ENCODE measurements at places on chromosomes 11 and 22.

DNA sequence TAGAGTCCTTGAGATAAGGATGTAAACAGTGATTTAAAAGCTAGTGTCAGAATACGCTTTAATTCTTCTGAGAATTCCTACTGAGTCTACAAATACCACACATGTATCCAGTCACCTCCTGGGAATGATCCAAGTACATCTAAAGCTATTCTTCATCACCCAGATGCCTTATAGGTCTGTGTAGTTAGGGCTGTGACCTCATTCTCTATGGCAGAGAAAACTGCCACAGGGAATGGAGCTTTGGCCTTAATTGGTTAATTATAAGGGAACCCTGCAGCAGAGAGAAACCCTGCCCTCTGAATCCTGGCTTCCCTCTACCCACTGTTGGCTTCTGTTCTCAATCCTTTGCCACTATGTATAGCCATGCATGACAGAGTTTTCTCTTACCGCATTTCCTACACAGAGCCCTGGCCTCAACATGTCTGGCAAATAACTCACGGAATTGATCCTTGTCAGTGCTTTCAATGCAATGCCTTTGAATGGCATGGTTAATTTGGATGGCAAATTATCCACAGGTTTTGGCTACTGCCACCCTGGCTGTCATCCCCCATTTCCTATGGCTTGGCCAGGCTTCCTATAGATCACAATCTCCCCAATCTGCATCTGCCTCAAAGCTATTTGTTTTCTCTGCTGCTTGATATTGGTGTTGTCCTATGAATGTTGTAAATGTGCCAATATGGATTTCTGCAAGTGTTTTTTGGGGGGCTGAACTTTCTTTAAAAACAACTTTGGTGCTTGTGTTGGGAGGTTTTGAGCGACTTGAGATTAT is 2.9 kb downstream of the DIXDC1 start:
- peak; percentile 76 for DNase-seq

GRCh38 chr11:118917481-118918127 is 8.1 kb downstream of the BCL9L start:
- DNase-seq, result peak; percentile 94

- no peak for DNase-seq
Observed at GRCh38 chr22:19730198-19730597, 6.9 kb downstream of the GP1BB start.

- no peak for DNase-seq
Observed at GRCh38 chr11:76734456-76735420, 48.4 kb upstream of the TSKU start.

DNA sequence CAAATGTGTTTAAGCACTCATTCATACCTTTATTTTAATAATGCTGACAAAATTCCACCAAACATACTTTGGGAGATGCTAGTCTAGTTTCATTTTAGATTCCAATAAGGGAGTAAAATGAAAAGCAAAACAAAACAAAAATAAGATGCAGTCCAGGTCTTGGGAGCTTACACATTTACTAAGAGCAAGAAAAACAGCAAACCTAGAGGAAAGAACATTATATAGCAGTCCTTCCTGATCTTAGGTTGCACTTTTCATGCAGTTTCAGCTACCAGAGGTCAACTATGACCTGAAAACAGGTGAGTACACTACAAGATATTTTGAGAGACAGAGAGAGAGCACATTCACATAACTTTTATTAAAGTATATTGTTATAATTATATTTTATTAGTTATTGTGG is 1100.9 kb downstream of the DLG2 start:
- peak; percentile 2 for DNase-seq

- no peak for DNase-seq
Observed at GRCh38 chr11:78768971-78769370, 194.3 kb upstream of the NARS2 start.

GRCh38 chr22:45159652-45160462 is 3.9 kb upstream of the NUP50 start:
- peak; percentile 58 for DNase-seq

- DNase-seq, result no peak
Observed at GRCh38 chr22:49543876-49544275, 283.8 kb downstream of the BRD1 start.

GRCh38 chr11:14132312-14132711 is 169.8 kb downstream of the SPON1 start:
- DNase-seq, result no peak

GRCh38 chr11:7894251-7894650 is 36.8 kb downstream of the OR10A6 start:
- DNase-seq, result no peak

DNA sequence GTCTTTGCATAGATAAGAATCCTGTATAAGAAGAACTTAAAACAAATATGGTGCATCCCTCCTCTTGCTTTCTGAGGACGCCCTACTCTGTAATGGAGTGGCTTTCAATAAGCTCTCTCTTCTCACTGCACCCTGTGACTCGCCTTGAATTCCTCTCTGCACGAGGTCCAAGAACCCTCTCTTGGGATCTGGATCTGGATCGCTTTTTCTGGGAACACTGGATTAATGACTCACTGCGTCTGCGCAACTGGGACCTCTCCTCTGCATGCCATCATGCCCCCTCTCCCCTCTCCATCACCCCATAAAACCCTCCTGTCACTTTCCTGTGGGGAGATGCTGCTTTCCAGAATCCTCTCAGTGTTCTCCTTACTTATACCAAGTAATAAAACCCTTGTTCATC is 15.1 kb upstream of the CABP2 start:
- no peak for DNase-seq

GRCh38 chr22:40043081-40043480 is 48.3 kb downstream of the FAM83F start:
- DNase-seq, result peak; percentile 70

- DNase-seq, result no peak
Observed at GRCh38 chr22:21445437-21446127, 21.6 kb upstream of the TMEM191C start.

DNA sequence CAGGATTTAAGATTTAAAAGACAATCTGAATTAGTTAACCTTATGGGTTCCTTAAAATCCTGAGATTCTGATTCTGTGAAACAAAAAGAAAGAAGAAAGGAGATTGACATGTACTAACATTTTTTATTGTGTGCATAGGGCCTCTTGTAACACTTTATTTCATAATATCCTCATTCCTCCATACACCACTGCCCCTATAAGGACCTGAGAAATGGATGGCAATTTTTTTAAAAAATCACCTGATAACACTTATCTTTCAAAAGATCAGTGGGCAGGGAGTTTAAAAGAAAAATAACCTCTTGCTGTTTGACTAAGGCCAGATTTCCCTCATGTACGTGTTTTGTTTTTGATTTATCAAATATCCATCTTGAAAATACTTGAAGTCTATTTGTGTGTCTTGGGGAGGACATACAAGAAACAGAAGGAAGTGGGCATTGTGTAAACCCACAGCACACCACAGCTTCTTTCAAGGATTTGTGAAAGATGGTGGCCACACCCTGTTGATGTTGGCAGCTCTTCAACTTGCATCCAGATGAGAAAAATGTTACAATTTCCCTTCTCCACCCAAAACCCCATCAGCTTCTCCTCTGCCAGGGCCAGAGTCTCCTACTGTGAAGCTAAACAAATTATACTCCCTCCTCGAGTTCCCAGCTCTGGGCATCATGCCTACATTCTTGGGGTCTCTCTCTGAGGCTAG is 35.0 kb upstream of the MPEG1 start:
- peak; percentile 55 for DNase-seq

GRCh38 chr11:13126430-13126829 is 117.3 kb downstream of the RASSF10 start:
- peak; percentile 83 for DNase-seq

DNA sequence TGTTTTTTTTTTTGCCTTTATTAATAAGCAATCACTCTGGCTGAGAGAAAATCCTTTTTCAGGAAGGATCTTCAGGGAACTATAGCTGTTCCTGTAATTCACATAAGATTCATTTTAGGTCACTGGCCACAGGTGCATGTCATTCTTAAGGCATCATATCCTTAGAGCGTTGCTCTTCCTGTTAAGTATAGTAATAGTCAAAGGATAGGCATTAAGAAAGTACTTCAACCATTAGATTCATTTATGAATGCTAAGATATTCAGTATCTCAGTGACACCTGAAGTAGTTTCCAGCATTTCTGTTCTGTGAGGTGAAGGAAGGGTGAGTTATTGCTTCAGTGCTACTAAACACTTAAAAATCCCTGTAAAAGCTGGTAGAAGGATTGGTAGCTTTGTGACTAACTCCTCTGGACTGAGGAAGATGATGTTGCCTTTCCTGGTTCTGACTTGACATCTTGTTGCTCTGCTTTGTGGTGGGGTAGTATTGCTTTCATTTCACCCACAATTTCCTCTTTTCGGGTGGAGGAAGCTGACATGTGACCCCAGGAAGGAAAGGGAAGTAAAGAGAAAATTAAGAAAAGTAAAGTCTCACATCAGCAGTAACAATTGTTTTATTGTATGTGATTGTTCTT is 34.7 kb downstream of the RNF169 start:
- peak; percentile 44 for DNase-seq

DNA sequence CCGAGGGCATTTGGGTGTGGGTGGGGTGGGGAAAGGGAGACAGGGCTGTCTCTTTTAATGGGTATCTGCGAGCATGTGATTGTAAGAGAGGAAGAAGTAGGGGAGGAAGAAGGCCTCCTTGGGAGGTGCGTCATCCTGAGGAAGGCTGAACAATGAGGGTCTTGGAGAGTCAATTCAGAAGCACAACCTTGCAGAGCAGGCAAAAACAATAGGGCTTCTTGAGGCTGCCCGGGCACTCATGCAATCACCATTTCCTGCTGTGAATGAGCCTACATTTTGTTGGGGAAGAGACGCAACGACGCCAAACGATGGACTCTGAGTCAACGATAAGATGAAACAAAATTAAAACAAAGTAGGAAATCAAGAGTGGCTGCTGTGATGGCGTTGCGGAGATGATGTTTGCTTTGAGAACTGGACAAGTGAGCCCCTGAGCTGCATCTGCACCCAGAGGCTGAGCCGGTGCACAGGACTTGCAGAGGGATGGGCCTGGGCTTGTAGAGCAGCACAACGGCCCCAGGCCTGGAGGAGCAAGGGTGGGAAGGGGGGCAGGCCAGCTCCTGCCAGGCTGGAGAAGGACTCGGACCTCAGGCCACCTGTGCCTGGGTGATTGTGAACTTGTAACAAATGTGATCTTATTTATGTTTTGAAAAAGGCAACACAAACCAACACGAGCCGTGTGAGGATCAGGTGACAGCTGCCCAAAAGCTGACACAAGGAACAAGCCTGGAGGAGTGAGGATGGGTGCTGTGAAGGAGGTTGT is 92.3 kb upstream of the B3GAT1 start:
- no peak for DNase-seq

GRCh38 chr11:13358596-13359270 is 81.1 kb downstream of the BMAL1 start:
- no peak for DNase-seq

- DNase-seq, result no peak
Observed at GRCh38 chr11:2989551-2989950, 2.6 kb downstream of the NAP1L4 start.

GRCh38 chr22:42262964-42263363 is 7.5 kb downstream of the TCF20 start:
- no peak for DNase-seq

DNA sequence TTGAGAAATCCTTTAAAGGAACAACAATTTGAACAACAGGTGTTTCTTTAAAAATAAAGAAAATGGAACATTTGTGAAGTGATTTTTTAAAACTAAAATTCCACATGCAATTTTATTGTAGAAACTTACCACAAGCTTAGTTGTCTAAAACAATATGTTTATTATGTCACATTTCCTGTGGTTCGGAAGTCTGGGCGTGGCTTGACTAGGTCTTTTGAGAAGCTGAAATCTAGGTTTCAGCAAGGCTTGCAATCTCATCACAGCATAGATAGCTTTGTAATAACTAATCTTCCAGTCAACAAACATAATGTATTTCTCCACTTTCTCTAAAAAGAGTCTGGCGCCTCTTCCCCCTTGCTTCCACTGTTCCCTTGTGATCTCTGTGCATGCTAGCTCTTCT is 27.0 kb downstream of the MS4A6A start:
- no peak for DNase-seq

GRCh38 chr22:36775964-36776669 is at the start of gene IFT27:
Gene IFT27, minus strand, starts transcription at chr22:36776119. Its CDS starts 412 bp downstream, at chr22:36775707.
- DNase-seq, result peak; percentile 100

GRCh38 chr11:119716582-119717498 is 12.2 kb downstream of the NECTIN1 start:
- no peak for DNase-seq

Measured in fibroblast of pulmonary artery (primary cell).